ENCODE measurements at places on chromosomes 5 and 9.

- DNase-seq = no peak
Measured at GRCh38 chr5:137858223-137858916, 9.3 kb upstream of the MYOT start.

- no peak for DNase-seq
Measured at GRCh38 chr9:89256642-89257041, 54.4 kb upstream of the CKS2 start.

- no peak for DNase-seq
Measured at GRCh38 chr9:113556877-113557593, 93.5 kb downstream of the RGS3 start.

- DNase-seq = no peak
Measured at GRCh38 chr9:105858877-105859276, 164.5 kb downstream of the TMEM38B start.

- no peak for DNase-seq
Measured at GRCh38 chr5:142156839-142157463, 48.4 kb downstream of the NDFIP1 start.

DNA sequence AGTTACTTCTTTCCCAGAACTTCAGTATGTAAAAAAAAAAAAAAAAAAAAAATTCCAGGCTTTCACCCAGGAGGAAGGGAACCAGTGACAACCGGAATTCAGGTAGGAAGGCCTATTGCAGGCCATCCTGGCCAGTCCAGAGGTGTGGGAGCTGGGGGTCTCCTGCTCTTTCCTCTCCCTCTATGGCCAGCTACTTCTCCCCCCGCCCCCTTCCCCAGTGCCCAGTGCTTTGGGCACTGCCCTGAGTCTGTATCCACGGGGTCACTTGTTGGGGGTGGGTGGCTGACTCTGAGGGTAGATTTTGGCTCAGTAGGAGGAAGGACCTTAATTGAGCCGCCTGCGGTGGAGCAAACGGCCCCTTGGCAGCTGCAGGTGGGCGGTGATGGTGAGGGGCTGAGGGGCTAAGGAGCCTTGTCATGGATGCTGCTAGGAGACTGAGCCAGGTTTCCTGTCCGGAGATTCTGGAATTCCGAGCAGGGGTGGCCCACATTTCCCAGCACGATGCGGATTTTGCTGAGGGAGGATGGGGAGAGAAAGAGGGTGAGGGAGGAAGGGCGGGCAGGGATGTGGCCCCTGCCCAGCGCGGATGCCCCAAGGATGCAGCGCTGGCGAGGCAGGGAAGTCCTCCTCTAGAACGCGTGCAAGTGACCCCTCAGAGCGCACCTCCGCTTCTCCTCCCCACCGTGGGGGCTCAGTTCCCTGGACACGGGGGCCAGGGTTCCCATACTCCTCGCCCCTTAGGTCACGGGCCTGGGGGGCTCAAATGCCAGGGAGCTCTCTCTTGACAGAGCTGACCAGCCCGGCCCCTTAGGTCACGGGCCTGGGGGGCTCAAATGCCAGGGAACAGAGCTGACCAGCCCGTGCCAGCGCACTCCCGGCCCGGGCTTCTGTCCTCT, 1.2 kb upstream of the PHF2 start:
- DNase-seq = no peak

GRCh38 chr9:134606951-134607731, 34.5 kb upstream of the COL5A1 start:
- no peak for DNase-seq

- no peak for DNase-seq
Measured at GRCh38 chr5:124936626-124936933, 190.1 kb upstream of the ZNF608 start.

DNA sequence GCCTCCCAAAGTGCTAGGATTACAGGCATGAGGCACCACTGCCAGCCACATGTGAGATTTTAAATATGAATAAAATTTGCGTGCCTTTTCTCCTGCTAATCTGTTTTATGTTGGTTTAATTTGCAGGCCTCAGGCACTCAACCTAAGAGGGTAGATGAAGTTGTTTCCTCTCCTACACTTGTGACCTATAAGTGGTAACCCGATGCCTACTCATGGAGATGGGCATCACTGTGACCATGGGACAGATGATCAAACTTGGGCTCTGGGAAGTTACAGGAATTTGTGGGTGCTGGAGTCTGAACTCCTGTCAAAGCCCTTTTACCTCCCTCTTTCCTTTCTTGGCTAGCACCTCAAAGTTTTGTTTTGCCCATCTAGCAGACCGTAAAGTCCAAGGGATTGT, 1.1 kb downstream of the SLC28A3 start:
- DNase-seq = no peak

DNA sequence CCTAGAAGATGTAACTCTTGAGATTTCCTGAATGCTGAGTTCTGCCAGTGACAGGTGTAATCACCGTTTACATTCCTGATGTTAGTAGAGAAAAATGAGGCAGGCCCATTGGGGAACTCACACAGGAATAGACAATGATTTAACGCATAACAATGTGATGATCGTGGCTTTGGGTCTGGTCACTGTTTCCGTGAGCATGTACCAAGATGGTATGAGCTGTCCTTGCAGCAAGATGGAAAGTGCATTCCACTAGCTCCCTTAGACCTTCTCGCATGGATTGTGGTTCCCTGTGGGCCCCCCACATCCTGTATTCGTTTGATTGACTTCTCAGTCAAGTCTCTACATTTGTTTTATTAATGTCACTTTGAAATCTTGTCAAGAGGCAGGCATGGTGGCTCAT, 124.0 kb upstream of the DAP start:
- DNase-seq = no peak

GRCh38 chr5:91794455-91794854, 411.3 kb upstream of the ARRDC3 start:
- DNase-seq = no peak

GRCh38 chr9:116460026-116460425, 227.1 kb upstream of the TRIM32 start:
- no peak for DNase-seq

- no peak for DNase-seq
Measured at GRCh38 chr5:180813420-180813819, 10.8 kb upstream of the MGAT1 start.

DNA sequence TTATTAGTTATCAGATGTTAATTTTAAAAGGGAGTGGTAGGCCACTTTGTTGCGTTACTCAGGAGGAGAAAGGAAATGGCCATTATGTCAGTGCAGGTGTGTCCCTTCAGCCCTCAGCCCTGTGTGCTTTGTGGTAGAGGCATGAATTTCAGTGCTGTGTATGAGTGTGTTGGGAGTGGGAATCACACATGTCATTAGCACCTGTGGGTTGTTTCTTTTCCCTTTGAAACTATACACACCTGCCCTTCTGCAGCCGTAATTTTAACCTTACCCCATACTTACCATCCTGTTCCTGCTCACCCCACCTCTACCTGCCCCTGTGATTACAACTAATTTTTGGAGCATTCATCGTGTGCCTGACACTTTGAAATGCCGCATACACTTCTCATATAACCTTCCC, 156.4 kb downstream of the ARHGAP26 start:
- no peak for DNase-seq

DNA sequence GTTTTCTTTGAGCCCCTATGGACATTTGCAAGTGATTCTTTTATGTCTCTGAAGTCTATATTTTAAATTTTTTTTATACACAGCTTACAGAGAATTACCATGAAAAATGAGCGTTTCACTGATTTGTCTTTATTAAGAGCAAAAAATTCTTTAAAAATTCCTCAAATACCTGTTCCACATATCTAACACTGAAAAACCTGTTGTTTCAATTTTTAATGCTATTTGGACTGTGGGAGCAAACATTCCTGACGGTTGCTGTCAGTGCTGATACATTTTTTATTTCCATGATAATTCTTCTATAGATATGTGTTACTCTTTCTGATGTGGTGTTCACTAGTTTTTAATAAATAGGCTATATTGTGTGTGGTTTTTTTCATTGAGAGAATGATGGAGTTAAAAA, 199.8 kb downstream of the GDNF start:
- DNase-seq = no peak

- DNase-seq = no peak
Measured at GRCh38 chr9:32882705-32883104, 99.4 kb downstream of the TMEM215 start.

DNA sequence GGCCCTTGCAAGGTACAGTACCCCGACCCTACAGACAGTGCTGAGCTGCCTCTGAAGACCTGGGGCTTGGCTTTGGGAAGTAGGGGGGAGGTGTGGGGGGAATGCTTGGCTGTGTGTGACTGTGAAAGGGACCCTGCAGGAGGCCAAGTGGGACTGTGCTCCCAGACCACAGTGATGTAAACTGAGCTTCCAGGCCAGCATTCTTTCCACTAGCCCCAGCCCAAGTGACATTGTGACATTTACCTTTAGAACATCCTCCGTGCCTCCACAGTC, 31.2 kb downstream of the HMCN2 start:
- DNase-seq = no peak

DNA sequence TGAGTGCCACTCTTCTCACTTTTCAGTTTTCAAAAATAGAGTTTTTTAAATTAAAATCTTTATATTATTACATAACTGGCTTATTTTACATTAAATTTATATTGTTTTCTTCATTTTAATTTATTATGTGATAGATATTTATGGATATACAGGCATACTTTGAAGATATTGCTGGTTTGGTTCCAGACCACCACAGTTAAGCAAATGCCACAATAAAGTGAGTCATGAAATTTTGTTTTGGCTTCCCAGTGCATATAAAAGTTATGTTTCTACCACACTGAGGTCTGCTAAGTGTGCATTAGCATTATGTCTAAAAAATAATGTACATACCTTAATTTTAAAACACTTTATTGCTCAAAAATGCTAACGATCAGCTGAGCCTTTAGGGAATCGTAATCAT, 47.4 kb downstream of the NDUFS4 start:
- DNase-seq = no peak

DNA sequence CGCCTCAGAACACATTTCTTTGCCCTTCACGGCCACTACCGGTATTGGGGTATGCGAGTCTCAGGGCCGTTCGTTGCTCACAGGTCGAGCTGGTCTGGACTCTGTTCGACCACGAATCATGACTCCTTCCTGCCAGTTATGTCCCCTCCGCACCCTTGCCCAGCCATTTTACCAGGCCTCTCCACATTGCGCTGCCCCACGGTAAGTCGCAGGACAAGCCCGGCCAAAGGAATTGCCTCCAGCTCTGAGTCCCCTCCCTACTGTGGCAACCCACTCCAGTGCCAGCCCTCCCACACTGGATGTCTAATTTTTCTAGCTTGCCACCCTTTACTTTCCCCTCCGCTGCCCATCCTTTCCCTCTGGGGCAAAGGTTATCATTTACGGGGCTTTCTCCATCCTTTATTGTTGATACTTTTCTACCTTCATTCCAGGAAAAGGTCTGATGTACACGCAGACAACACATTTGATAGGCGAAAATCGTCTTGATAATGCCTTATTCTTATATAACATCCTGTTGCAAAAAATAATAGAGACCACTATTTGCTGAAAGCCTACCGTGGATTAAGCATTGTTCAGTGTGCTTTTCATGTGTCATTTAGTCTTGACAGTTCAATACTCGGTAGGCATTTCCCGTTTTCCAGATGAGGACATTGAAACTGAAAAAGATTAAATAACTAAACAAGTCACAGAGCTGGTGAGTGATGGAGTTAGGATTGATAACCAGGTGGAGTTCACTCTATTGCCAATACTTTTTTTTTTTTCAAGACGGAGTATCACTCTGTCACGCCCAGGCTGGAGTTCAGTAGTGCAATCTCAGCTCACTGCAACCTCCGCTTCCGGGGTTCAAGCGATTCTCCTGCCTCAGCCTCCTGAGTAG, 958 bp upstream of the HSPA5 start:
- DNase-seq = no peak

- no peak for DNase-seq
Measured at GRCh38 chr9:73979894-73980264, 517.3 kb upstream of the RORB start.

DNA sequence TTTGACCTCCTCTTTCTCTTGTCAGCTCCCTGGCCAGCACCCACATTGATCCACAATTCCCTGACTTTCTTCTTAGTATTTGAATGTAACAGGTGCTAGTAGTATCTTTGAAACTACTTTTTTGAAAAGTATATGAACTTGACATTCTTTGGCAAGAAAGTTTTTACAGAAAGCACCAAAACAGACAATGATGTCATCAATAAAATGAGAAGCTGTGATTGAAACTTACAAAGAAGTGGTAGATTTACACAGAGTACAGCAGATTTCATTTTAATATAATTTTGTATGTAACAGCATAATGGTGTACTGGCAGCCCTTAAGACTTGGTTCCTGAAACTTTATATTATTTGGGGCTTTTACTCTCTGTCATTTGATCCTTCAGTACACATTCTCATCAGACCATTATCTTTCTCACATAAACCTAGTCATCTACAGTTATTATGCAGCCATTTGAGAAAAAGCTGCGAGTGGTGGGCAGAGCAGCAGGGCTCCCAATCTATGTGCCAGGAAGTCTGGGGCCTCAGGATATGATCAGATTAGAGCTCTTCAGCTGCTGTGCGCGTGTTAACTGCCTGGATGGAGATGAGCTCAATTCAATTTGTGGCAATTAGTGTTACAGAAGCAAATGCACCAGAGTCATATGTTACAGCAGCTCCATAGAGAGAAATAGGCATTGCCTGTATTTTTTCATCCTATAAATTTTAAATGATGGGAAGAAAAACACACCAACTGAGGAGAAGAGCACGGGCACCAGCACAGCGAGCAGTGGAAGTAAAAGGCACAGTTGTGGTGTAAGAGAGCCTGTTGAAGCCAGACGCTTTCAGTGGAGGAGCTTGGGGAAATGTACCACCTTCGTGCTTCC, 126.1 kb downstream of the STARD4 start:
- no peak for DNase-seq

- no peak for DNase-seq
Measured at GRCh38 chr9:77672183-77672582, 24.1 kb upstream of the GNA14 start.

- DNase-seq = no peak
Measured at GRCh38 chr5:24080046-24080445, 564.7 kb downstream of the CDH10 start.

DNA sequence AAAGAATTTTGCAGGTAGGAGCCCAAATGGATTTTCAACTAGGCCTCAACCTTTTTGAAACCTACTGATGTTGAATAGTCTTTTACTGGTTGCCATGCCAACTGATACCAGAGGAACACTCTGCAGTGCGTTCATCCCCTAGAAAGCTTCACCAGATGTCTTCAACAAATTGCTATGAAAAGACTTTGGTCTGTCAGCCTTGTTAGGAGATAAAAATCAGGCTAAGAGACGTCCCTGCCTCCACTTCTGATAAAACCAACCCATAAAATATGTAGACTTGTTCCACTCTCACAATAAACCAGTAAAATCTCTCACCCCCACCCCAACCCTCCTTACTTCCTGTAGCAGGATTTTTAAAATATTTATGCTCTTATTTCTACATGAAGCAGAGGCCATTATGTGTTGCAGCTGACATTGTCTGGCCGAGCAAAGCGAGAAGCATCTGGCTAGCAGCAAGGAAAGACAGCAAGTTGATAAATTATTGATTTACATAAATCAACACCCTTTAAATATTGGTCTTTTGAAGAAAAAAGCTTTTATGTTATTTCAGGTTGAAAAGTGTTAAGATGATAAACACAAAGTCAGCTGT, 428.7 kb downstream of the ISL1 start:
- DNase-seq = no peak

DNA sequence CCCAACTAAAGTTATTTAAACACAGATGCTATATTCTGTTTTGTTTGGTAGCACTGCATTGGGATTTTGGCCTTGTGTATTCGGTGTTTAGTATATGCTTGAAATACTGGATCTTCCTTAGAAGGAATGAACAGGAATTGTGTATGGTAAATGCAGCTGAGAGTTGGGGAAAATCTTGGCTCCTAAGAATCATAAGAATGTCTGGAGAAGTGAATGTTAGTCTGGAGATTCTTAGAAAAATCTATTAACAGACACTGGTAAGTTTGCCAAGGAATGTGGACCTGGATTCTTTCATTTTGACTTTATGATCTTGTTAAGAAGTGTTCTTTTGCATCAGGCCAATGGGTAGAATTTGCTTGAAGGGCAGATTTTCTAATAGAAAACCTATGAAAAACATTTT, 38.9 kb downstream of the SNX30 start:
- no peak for DNase-seq
